ENCODE measurements at places on chromosomes 3 and 15.
A peak's percentile ranks its signal among the peaks of the same experiment; 100 is the strongest.

GRCh38 chr3:155553326-155553725 lies 191.5 kb downstream of the PLCH1 start:
- DNase-seq, result no peak

- no peak for DNase-seq
Observed at GRCh38 chr3:115975353-115975752, 352.0 kb downstream of the GAP43 start.

GRCh38 chr3:11381563-11381962 lies 109.4 kb downstream of the ATG7 start:
- no peak for DNase-seq

GRCh38 chr3:114035896-114036295 lies 20.4 kb downstream of the CCDC191 start:
- DNase-seq, result no peak

- DNase-seq, result peak; percentile 12
Observed at GRCh38 chr3:42706721-42707619, 4.4 kb upstream of the HHATL start.

- no peak for DNase-seq
Observed at GRCh38 chr15:37902126-37902525, 32.3 kb upstream of the TMCO5A start.

DNA sequence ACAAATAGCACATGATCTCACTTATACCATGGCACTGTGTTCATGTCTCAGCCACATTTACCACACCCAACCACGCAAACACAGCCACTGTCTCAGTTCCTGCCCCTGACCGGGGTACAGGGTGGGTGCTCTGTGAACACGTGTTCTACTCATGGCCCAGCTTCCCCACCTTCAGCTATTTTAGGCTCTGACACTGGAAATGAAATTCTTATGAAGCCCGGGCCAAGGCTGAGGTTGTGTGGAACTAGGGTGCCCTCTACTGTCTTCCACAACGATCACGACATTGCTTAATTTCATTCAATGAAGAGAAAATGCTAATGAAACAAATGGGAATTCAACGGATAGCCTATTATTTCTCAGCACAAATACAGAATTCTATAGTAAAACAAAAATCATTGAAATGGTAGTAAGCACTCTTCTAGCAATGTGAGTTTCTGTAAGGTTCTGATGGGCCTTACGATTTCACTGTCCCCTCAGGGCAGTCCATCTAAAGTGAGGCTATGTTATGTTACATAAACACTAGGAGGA lies 2.1 kb upstream of the GABRA5 start:
- DNase-seq, result no peak

DNA sequence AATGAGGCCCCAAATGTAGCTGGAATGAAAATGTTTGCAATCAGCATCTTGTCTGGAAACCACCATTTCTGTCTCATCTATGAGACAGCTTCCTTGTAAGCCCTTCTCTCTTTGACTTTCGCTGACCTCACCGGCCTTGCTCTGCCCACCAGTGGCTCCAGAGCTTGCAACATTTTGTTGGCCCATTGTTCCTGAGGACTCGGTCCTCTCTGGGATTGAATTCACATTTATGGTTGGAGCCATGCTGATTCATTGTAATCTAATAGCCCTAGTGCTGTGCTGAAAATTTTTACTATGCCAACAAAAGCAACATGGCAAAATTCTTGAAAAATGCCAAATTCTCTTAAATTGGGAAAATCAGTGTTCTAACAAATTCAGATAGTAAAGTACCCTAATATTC lies 37.2 kb downstream of the ABHD5 start:
- DNase-seq, result no peak

DNA sequence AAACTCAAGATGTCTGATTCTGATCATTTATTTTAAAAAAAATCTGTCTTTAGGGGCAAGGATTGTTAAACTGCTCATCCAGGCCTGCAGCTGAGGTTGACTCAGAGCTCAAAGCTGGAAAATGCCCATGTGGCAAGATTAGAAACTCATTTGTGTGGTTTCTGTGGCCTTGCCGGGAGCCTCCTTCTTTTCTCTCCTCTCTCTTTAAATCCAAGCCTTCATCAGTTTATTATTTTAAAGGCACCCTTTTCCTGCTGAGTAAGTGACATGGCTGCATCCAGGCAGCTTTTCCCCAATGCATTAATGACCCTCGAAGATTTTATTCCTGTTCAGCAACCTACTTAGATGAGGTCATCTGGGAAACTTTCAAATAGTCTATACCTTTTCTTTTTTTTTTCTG lies 221.3 kb upstream of the CDIN1 start:
- DNase-seq, result no peak

- peak; percentile 78 for DNase-seq
Observed at GRCh38 chr3:184380185-184380626, 352 bp downstream of the CHRD start.

DNA sequence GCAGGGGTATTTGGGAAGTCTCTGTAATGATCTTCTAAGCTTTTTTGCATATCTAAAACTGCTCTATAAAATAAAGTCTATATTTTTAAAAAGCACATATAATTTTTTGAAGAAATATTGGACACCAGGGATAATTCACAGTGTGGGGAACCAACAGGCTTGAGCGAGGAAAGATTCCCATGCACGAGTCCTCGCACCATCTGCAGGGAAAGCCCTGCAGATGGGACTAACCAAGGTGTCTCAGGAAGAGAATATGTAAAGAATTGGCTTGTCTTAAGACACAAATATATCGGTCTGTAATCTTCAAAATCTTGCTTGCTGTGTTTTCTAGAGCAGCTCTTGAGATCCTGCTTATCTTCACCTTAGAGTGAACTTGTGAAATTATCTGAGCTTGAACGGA lies 77.2 kb upstream of the SEMA6D start:
- no peak for DNase-seq

- DNase-seq, result no peak
Observed at GRCh38 chr3:166307756-166308350, 470.6 kb upstream of the BCHE start.
